ENCODE measurements at places on chromosomes 12 and 14.

GRCh38 chr12:106123551-106124081 lies 15.1 kb downstream of the NUAK1 start:
- DNase-seq = no peak

DNA sequence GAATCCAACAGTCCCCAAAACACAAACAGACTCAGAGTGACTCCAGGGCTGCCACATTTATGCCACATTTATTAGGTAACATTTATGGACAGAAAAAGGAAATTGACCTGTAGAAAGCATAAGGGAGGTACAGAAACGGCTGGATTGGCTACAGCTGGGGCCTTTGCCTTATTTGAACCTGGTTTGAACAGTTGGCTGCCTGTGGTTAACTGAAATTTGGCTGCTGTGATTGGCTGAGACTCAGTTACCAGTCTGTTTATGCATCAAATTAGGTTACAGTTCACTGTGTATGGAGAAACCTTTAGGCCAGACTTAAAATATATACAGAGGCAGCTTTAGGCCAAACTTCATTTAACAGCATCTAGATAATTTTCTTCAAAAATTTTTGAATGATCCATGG lies 27.8 kb upstream of the PCNX1 start:
- DNase-seq = no peak

DNA sequence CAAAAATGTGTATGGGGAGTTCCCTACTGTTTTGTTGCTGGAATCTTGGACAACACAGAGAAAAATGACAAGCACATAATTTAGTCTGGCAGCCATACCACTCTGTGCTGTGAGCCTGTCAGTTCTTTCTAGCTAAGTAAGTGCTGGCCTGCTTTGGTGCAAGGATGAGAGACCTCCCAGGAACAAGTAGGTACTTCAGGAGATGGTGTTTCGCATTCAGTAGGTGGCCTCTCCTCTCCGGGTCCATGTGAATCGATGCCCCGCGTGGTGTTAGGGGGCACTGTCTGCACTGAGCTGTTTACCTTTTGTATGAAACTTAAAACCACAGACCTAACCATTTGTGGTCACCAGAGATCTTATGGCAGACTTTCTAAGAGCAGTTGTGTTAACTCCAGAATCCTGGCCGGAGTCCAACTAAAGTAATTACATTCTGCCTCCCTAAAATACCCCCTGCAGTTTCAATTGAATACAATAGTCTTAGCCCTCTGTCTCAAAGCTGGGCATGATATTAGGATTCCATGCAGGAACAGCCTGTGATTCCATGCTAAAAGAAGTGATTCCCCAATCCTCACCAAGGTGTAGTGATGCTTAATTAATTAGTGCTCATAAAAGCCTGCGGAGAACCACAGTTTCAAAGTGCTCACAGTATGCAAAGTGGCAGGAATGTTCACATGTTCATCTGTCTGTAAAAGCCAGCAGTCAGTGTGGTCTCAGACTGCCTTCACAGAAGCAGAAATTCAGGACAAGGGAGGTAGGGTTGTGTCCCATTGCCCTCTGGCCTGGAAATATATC lies 64.2 kb downstream of the LLPH start:
- DNase-seq = no peak

GRCh38 chr12:78095623-78096022 lies 264.9 kb downstream of the NAV3 start:
- DNase-seq = peak; percentile 82

- no peak for DNase-seq
These were observed 9.7 kb downstream of the NCOR2 start for GRCh38 chr12:124557518-124558223.

DNA sequence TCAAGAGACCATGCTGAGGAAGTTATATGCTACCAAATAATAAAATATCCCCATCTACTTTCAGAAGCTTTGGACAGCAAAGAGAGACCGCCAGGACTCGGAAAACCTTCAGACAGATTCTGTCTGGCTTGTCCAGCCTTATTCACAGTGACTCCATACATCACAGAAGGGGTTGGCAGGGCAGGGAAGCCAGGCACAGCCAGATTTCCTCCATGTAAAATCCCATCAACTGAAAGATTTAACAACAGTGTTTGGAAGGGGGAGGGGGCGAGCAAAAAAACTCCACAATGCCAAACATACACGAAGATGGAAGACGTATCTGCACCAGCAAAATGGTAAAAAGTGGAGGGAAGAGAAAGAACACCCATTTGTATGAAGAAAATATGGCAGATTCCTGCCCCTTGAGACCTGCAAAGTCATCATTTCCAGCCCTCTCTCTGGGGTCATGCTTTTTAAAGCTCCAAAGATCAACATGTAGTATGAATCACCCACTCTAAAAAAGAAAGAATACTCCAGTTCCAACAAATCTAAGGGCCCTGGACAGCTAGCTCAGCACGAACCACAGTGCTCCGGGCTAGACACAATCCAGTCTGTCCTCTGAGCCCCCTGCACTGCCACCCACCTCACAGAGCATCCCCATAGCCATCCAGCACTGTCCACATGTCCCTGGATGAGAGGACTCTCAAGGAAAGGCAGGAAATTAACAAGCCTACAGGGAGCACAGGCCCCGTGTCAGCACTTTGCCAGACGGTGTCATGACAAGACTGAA lies 116.4 kb downstream of the DICER1 start:
- no peak for DNase-seq

- peak; percentile 73 for DNase-seq
These were observed 7.1 kb upstream of the MRPL52 start for GRCh38 chr14:22822571-22823098.

DNA sequence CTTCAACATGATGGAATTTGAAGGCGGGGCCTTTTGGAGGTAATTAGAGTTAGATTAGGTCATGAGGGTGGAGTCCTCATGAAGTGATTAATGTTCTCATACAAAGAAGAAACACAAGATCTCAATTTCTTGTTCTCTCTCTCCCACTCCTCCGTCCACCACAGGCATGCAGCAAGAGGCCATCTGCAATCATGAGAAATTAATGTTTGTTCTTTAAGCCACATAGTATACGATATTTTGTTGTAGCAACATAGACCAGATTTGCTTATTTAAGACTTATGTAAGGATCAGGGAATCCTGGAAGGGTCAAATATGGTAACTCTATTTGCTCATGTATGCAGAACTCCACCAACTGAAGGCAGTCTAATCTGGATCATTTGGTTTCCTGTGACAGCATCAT lies 429.0 kb downstream of the LRIG3 start:
- peak; percentile 65 for DNase-seq
